ENCODE measurements at places on chromosomes 3 and 15. TPM values are rescaled to one million over a fixed set of nuclear protein-coding genes. Genes with fewer than 3 reads are reported as not detected.

ACP3 gene
- total RNA-seq: 0.86 TPM

LYZL4 gene
- total RNA-seq: not detected

MESP1 gene
- total RNA-seq: 11.7 TPM

PRICKLE2 gene
- 3.2 TPM for total RNA-seq

CLDN11 gene
- total RNA-seq: 3.0 TPM

TF gene
- total RNA-seq: 6.6 TPM

TRH gene
- total RNA-seq: not detected

CASR gene
- total RNA-seq: not detected

UTS2B gene
- 0.22 TPM for total RNA-seq

CTXN2 gene
- total RNA-seq: not detected

ITGA11 gene
- 3.8 TPM for total RNA-seq

CD96 gene
- total RNA-seq: 0.59 TPM

ZNF770 gene
- 52.7 TPM for total RNA-seq

ZBED2 gene
- not detected for total RNA-seq

CDHR4 gene
- not detected for total RNA-seq

CHST13 gene
- not detected for total RNA-seq

CCDC71 gene
- 12.6 TPM for total RNA-seq

SLC38A3 gene
- 12.7 TPM for total RNA-seq

SLC7A14 gene
- not detected for total RNA-seq

GMNC gene
- not detected for total RNA-seq

GRM7 gene
- total RNA-seq: not detected

GLCE gene
- 4.0 TPM for total RNA-seq

CIP2A gene
- 1.1 TPM for total RNA-seq

TRPC1 gene
- 2.1 TPM for total RNA-seq

Data from psoas muscle (tissue), 8 donors.